NCI-H345 (cell line): ENCODE measurements at places on chromosomes 12 and 14.

GRCh38 chr12:129746318-129746717 lies 157.5 kb downstream of the TMEM132D start:
- DNase-seq, result no peak

GRCh38 chr12:43579206-43579605 lies 27.2 kb upstream of the ADAMTS20 start:
- no peak for DNase-seq

GRCh38 chr12:11500188-11500860 lies 105.0 kb upstream of the PRB2 start:
- DNase-seq, result peak; percentile 53

- DNase-seq, result peak; percentile 78
Measured at GRCh38 chr14:74612350-74613021, 449 bp upstream of the LTBP2 start.

- DNase-seq, result no peak
Measured at GRCh38 chr14:36324897-36325296, 4.5 kb upstream of the MBIP start.

GRCh38 chr12:124512667-124513296 lies 54.6 kb downstream of the NCOR2 start:
- no peak for DNase-seq

DNA sequence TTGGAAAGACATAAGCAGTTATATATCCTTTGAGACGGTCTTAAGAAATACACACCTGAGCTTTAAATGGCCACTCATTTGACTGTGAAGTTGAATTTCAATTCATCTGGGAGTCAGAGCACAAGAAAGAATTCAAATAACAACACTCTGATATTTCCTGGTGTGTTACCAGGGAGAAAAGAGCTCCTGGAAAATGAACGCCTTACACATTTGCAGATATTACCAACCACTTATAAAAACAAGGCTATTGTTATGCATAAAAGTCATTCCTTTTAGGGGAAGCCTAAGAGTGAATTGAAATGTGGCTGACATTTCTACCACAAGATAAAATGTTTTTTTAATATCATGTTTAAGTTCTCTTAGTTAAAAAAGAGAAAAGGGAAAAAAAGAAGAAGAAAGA lies 229.2 kb upstream of the PLEKHG7 start:
- DNase-seq, result no peak

- no peak for DNase-seq
Measured at GRCh38 chr14:24259282-24260025, 3.5 kb downstream of the TGM1 start.

DNA sequence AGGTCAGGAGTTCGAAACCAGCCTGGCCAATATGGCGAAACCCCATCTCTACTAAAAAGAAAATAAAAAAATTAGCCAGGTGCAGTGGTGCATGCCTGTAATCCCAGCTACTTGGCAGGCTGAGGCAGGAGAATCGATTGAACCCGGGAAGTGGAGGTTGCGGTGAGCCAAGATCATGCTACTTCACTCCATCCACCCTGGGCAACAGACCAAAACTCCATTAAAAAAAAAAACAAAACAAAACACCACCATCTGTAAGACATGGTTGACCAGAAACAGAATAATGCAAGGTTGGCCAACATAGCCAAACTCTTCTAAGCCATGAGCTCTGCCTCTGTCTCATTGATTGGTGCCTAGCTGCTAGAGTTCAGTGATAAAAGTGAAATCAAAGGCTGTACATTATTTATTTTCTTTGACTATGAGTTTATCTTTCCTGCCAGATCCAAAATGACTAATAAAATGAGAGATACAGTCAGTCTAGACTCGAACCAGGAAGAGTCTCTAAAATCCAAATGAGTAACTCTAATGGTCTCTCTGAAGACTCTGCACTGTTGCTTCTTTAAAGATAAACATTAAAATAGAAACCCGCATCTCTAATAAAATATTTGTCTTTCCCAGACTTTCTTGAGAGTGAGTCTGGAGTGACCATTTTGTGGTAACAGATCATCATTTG lies 404.7 kb downstream of the DAD1 start:
- DNase-seq, result no peak

DNA sequence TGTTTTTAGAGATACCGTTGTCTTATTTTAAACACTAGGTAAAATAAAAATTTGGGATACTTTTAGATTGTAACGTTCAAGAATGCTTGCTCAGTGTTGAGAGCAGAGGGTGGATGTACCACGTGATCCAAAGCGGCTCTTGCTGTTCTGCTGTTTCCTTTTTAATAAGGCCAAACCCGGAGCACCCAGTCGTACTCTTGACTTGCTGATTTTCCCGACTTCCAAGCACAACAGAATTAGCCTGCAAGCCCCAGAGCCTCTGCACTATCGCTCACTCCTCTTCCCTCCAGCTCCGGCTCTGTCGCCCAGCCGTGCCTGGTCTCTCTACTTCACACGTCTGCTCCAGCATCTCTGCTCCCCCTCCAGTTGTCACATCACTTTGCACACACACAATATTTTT lies 77.3 kb downstream of the EMP1 start:
- no peak for DNase-seq

- DNase-seq, result no peak
Measured at GRCh38 chr12:124160097-124160756, 134.7 kb upstream of the RFLNA start.

DNA sequence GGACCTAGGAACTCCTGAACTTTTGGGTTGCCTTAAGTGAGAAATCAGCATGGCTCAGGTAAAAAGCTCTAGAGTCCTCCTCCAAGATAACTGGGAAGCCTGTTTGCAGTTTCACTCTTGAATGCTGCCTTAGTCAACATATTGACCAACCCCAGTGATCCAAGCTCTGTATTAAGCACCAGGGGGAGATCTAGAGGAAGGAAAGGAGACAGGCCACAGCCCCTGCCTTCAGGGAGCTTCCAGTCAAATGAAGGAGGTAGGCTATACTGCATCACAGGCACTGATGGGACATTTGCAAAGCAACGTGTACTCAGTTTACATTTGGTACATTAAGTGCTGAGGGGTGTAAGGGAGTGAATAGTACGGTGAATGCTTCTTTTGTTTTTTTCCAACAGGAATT lies 1.2 kb upstream of the CSAD start:
- DNase-seq, result no peak

DNA sequence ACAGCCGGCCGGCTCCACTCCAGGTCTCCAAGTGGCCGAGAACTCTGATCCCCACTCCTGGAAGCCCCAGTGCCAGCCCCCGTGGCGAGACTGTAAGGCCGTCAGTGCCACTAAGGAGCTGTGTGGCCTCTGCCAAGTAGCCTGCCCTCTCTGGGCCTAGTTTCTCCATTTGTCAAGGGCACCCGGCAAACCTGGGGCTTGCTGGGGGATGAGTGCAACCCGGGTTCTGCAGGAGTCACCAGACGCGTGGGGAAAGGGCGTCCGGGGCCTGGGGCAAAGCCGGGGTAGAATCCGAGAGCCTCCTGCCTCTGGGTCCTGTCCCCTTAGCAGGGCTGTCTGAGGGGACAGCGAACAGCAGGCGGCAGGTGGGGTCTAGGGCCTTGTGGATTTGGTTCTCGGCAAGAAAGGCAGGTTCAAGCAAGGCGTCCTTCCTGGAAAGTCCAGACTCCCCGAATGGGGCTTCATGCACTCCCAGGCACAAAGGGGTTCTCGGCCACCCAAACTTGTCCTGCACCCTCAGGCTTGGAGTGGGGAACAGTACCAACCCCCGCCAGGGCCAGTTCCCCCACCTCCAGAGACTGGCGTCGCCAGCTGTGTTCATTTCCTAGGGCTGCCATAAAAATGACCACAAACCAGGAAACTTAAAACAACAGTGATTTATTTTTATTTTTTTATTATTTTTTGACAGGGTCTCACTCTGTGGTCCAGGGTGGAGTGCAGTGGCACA lies 56.0 kb downstream of the NCOR2 start:
- DNase-seq, result no peak

- DNase-seq, result no peak
Measured at GRCh38 chr12:121162384-121162783, 29.7 kb downstream of the P2RX7 start.

DNA sequence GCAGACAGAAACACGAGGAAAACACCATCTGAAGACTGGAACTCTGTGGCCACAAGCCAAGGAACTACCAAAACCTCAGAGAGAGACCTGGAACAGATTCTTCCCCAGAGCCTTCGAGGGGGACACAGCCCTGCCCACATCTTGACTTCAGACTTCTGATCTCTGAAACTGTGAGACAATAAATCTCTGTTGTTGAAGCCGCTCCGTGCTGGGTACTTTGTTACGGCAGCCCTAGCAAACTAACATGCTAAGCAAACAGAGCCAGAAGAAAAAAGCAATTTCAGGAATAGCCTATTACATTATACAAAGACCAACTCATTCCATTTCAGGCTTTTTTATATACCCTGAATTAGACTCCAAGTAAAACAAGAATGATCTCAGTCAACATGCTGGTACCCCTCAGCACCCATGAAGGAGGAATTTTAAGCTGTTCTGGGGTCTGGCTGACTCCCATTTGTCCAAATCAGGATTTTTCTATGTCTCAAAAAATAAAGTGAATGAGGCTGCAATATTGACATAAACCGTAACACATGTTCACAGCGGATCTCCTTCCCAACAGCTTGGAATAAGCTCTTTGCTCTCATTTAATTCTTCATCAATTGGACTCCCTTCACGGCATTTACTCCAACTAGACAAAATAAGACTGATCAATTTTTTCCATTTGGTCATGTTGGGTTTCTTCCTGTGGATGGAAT lies 190.1 kb downstream of the FOXN3 start:
- DNase-seq, result no peak

GRCh38 chr12:122918827-122919226 lies 22.9 kb upstream of the VPS37B start:
- no peak for DNase-seq

DNA sequence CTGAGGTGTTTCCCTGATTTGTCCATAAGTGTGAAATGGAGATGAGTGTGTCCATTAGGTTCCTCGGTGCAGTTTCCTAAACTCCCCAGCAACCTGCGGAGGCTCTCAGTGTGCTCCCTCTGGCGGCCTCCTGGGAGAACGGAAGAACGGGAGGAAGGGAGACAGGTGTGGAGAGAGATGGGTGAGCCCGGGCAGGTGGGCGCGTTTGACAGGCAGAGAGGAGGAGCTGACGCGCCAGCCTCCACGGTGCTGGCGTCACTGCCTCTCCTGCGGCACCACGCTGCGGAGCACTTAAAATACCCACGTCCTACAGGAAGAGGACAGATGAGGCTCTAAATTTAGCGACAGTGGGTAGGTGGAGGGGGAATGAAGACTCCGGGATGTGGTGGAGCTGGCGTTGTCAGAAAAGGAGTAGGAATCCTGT lies 26.8 kb upstream of the PEX5 start:
- DNase-seq, result peak; percentile 86

GRCh38 chr14:55388160-55388559 lies 23.5 kb downstream of the ATG14 start:
- DNase-seq, result no peak

GRCh38 chr12:106774808-106775524 lies 484 bp downstream of the RIC8B start:
- DNase-seq, result peak; percentile 59

DNA sequence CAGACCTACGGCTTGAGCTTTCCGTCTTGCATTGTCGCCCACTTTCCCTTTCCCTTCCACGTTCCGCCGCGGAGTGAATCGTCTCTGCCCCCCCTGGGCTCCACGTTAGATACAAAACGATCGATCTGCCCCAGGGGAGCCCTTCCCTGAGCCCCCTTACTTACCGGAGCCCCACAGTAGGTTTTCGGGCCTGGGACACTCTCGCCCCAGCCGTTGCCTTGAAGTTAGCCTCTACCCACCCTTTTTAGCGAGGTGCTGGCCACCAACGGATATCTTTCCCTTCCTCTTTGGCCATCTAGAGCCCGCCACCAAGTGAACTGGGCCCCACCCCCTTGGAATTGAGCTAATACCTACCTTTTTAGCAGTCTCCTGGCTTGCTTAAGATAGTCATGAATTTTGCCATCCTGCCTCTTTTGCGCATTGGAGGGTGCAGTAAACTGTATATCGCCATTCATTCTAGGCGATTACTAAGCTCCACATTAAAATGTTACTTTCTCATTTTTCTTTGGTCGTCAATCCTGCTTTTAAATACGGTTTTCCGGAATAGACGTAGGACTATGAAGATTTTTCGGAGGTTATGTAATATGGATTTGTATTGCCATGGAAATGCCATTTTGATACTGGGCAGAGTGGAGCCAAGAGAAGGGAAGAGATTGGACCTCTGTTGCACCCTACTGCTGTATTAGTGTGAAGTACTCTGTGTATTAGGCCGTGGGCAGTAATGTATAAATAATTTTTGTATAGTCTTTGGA lies 764 bp downstream of the RBM25 start:
- peak; percentile 43 for DNase-seq

DNA sequence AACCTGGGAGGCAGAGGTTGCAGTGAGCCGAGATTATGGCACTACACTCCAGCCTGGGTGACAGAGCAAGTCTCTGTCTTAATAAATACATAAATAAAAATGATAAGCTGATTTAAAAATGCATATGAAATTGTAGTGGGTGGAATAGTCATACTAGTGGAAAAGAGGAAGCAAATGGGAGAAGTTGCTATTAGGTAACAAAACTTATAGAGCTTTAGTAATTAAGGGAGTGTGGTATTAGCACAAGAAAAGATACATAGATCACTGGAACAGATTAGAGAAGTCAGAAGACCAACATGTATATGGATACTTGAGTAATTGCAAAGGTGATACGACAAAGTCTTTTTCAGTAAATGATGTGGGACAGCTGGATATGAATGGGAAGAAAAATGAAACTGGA lies 26.5 kb downstream of the TECPR2 start:
- no peak for DNase-seq

DNA sequence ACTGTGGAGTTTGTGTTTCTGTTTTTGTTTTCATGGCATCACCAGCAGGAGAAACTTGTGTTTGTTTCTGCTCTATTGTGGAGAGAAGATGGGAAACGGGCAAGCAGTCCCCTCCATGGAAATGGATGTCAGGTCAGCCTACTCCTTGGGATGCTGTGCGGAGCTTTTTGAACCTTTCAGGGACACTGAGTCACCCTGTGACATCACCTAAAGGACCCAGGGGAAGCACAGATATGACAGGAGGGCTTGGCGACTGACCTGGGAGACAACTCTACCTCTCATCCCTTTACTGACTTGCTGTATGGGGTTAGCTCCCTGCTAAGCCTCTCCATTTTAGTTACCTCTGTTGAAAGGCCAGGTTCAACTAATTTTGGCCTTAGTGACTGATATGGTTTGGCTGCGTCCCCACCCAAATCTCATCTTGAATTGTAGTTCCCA lies 706.9 kb upstream of the TMEM132C start:
- DNase-seq, result no peak

- peak; percentile 47 for DNase-seq
Measured at GRCh38 chr12:88993651-88994050, 358.6 kb downstream of the DUSP6 start.

DNA sequence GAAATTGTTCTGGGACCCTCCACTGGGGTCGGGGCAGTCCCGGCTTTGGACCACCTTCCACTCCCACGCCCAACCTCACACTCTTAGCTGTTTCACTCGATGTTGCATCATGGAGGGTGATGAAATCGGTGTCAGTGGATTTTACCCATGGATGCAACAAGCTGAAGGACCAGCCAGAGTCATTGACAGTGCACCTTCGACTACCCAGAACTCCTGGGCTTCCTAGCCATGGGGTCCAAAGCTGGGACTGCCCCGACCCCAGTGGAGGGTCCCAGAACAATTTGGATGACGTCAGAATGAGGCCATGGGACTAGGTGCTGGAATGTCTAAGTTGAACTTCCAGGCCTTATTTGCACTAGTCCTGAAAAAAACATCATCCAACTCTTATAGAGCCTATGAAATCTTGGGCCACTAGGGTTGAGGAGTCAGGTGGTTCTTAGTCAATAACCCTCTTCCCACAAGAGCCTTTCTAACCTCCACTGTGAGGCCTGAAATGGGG lies 882 bp upstream of the IL23A start:
- DNase-seq, result no peak
